ENCODE measurements at places on chromosomes 6 and 20.

GRCh38 chr6:27678469-27678868 is 205.6 kb upstream of the ZNF184 start:
- H3K4me1 ChIP-seq = peaks cover 8% of the 10 kb centered on the region
- H3K4me3 ChIP-seq = no peak overlapping the region
- peaks cover 70% of the 10 kb centered on the region for H3K27me3 ChIP-seq
- H3K36me3 ChIP-seq = no peaks in the 10 kb centered on the region
- H3K27ac ChIP-seq = no peak overlapping the region

GRCh38 chr6:37531437-37532036 is 31.8 kb upstream of the CCDC167 start:
- peaks cover 12% of the 10 kb centered on the region for H3K36me3 ChIP-seq
- DNase-seq = no peak
- H3K27me3 ChIP-seq = no peaks in the 10 kb centered on the region
- H3K4me3 ChIP-seq = no peak overlapping the region
- no peak overlapping the region for H3K27ac ChIP-seq

- no peaks in the 10 kb centered on the region for H3K4me1 ChIP-seq
- DNase-seq = no peak
- H3K27me3 ChIP-seq = no peaks in the 10 kb centered on the region
- no peaks in the 10 kb centered on the region for H3K36me3 ChIP-seq
Measured at GRCh38 chr20:33697129-33697528, 10.9 kb upstream of the E2F1 start.

DNA sequence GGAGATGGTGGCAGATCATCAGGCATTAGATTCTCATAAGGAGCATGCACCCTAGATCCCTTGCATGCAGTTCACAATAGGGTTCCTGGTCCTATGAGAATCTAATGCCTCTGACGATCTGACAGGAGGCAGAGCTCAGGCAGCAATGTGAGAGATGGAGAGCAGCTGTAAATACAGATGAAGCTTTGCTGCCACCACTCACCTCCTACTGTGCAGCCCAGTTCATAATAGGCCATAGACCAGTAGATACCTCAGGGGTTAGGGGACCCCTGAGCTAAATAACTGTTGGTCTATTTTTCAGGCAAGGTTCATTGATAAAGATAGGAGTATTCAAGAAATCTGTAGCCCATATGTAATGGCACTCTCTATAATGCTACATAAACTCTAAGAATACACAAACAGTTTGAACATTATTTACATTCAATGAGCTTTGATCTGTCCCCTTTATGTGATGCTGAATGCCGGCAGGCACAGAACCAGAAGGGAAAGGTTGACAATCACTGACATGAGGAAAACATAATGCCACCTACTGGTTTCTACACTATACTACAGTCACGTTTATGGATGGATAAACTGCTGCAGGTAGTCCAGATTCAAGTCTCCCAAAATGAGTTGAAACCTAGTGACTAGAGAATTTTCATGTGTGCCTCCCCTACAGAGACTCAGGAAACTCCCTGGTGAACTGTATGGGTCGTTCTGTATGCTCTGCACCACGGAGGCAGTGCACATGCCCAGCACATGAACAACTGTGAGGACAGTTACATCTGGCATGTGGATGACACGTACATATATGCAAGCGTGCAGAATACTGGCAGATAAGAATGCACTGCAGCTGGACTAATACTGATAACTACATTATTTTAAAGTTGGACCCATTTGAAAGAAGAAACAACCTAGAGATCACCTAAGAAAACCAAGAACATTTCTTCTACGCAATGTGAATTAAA is 72.0 kb downstream of the DST start:
- no peak overlapping the region for H3K27ac ChIP-seq
- no peaks in the 10 kb centered on the region for H3K4me1 ChIP-seq
- no peaks in the 10 kb centered on the region for H3K36me3 ChIP-seq
- no peak overlapping the region for H3K4me3 ChIP-seq
- no peaks in the 10 kb centered on the region for H3K27me3 ChIP-seq

DNA sequence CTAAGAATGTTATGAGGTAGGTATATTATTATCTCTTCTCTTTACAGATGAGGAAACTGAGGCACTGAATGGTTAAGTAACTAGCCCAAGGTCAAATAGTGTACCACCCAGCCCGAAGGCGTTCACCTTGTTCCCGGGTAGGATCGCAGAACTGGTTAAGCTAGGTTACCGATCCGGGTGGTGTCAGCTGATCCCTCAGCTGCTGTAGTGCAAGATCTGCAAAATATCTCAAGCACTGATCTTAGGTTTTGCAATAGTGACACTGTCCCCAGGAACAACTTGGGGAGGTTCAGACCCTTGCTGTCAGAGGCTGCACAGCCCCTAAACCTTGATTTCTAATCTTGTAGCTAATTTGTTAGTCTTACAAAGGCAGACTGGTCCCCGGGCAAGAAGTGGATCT is 28.1 kb downstream of the SLC52A3 start:
- H3K27me3 ChIP-seq = peaks cover 13% of the 10 kb centered on the region
- no peaks in the 10 kb centered on the region for H3K4me1 ChIP-seq
- H3K36me3 ChIP-seq = no peaks in the 10 kb centered on the region
- no peak overlapping the region for H3K4me3 ChIP-seq
- DNase-seq = no peak
- no peak overlapping the region for H3K27ac ChIP-seq

Data from CD4-positive, alpha-beta T cell (primary cell).